Activated CD4-positive, CD25-positive, alpha-beta regulatory T cell treated with anti-CD3 and anti-CD28 coated beads, Interleukin-2, amount 50 U/mL, for 72 hours (primary cell): ENCODE measurements at places on chromosomes 16 and 17.

DNA sequence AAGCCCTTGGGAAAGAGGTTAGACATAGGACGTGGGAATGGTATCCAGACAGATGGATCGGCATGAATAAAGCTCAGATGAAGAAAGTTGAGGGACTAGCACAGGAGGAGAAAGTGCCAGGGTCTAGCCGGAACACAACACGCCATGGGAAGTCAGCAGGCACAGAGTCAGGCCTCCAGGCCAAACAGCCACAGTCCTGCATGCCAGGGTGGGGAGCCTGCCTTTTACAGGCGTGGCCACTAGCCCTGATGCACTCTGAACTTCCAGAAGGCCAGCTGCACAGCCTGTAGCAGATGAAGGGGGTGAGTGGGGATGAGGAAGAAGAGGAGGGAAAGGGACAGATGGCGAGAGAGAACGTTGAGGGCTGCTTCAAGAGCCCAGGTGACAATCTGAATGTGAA is 5.2 kb downstream of the B9D1 start:
- no peak for DNase-seq

DNA sequence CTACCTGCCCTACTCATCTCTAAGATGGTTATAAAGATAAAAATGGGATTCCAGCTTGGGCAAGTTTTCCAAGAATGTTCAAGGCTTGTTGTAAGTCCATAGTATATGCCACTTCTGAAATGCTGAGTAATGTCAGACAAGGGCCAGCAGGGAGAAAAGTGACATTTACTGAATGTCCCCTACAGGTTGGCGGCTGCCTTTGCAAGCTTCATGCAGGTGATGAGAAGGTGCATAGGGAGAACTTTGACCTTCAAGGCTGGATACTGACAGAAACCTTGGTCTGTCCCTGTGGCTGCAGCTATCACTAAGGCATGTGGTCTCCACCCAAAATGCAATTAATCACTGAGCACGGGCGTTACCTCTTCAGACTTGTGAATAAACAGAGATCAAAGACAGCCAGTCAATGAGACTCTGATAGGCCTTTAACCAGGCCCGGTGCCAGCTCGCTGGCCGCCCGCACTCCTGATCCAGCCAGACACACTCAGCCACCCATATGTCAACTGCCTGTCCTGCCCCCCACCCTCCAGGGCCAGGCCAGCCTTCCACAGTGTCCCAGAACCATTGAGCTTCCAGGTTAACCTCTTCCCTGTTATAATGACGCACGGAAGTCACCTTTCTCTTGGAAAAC is 26.8 kb upstream of the AXIN2 start:
- no peak for DNase-seq

- DNase-seq = no peak
Measured at GRCh38 chr16:72043539-72043938, 10.8 kb upstream of the HP start.

- no peak for DNase-seq
Measured at GRCh38 chr17:76032073-76032779, 5.1 kb upstream of the EVPL start.

GRCh38 chr17:75785016-75785890 is 647 bp downstream of the UNK start:
- no peak for DNase-seq

GRCh38 chr17:77924757-77925336 is 33.7 kb upstream of the TNRC6C start:
- no peak for DNase-seq

DNA sequence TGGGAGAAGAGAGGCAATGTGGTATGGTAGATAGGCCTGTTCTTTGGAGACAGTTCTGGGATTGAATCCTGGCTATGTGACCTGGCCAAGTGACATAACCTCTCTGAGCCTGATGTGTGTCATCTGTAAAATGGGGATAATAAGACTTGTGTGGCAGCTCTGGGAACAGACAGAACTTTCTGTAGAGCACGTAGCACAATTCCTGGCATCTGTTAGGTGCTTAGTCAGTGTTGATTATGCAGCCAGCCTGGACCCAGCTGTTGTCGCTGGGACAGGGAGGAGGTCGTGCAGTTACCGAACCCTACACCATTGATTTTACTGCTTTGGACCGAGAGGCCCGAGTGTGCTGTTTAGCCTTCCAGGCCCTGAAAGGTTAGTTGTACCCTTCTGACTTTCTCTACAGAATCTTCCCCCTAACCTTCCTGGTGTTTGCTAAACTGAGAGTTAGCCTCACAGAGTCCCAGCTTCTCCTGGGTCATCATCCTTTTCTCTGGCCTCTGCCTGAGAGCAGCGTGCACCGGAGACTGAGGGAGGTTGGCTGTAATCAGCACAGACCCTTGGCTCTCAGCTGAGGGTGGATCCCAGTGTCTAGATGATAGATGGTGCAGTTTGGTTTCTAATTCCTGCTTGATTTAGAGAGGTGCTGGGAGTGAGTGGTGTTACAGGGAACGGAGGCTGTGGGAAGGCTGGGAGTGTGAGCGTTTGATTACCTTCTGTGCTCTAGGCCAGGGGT is 31.9 kb downstream of the MSI2 start:
- DNase-seq = no peak

- DNase-seq = no peak
Measured at GRCh38 chr17:28996554-28997096, 9.2 kb downstream of the SEZ6 start.

DNA sequence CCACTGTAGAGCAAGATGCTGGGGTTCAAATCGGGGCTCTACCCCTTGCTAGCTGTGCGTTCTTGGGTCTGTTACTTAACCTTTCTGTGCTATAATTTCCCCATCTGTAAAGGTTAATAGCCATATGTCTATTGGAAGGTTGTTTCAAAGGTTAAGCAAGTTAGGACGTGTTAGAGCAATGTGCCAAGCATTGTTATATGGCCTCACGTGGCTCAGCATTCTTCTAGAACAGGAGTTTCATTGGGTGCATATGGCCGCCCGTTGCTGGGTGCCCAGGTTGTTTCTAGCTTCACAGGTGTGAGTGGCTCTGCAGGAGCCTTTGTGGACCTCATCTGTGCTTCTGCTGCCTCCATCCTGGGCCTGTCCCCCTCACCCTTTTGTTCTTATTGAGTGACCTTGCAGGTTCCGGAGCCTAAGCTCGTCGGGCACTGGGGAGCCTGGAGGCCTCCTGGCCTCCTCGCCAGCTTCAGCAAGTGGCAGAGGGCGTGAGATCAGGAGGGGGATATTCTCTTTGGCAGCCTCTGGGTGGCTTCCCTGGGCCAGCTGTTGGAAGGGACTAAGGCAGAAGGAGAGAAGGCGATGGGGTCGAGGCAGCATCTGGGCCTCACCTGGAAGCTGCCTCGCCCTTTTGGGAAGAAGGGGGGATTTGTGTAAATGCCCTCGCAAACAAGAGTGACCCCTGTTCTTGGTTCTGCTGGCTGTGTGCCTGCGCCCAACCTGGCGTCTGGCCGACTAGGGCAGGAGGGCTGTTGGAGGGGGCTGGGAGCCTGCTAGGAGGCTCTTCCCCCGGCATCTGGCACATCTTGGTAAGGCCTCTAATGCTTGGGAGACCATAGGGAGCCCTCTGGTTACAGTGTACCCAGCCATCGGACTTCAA is 80.2 kb upstream of the CIBAR2 start:
- no peak for DNase-seq
